Stimulated activated CD4-positive, alpha-beta T cell treated with anti-CD3 and anti-CD28 coated beads, Interleukin-4, amount 100 ng/mL, for 24 hours (primary cell): ENCODE measurements at places on chromosomes 4 and X.

DNA sequence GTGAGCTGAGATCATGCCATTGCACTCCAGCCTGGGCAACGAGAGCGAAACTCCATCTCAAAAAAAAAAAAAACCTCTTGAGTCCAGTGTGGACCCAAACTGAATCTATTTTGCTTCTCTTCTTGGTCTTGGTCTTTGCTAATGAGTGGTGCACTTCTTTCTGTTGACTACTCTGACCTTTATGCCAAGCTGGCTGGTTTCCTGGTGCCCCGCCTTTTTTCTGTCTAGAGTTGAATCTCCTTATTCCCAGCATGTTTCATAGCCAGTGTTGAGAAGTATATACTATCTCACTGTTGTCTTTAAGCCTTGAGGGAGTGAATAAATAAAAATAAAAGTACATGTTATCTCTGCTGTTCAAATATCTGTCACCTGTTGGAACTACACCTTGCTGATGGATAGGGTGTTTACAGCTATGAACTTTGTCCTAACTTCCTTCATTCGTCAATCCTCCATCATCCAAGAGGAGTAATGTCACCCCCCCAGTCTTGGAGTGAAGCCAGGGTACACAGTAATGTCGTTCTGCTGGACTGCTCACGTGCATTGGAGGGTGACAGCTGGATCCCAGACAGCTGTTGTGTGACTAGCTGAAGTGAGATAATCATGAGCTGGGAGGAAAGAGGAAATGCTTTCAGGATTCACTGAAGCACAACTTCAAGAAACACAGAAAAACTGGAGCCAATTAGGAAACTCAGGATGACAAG lies 99.3 kb upstream of the PRKG2 start:
- no peak for DNase-seq

GRCh38 chr4:39235021-39235420 lies 52.7 kb downstream of the WDR19 start:
- DNase-seq, result no peak

DNA sequence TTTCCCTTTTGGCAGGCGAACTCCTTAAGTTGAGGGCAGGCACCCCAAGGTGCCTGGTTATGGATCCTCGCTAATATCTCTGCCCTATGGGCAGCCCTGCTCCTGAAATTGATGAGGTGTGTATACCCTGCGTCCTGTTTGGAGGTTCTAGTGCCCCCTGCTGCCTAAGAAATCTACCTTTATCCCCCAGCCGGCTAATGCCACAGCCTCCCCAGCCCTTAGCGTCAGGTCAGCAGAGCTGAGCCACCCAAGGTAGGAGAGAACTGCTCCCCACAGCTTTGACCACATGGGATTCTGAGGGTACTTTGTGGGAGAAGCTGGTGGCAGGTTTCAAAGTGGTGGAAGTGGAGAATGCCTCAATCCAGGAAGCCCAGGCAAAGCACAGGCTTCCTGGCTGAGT lies 50.8 kb downstream of the ANAPC4 start:
- DNase-seq, result no peak

DNA sequence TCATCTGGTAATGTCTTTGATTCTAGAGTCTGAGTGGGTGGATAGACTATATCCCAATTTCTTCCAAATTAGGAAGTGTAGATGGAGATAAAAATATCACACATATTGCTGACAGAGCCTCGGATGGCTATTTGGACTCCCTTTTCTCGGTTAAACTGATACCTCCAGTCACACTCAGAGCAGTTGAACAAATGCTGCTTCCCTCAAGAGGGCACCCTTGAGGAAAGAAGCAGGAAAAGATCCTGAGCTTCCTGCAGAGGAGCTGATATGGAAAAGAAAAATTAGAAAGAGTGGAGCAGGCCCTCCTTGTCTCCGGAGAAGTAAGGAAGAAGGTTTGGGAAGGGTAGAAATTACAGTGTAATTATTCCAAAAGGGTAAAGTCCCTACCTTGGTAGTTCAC lies 96.2 kb upstream of the CCSER1 start:
- no peak for DNase-seq

GRCh38 chr4:144176476-144176875 lies 36.0 kb upstream of the GYPA start:
- DNase-seq, result no peak

- no peak for DNase-seq
These were observed 92.2 kb downstream of the DCHS2 start for GRCh38 chr4:154399259-154399974.

- DNase-seq, result no peak
These were observed 456.8 kb downstream of the TRIML1 start for GRCh38 chr4:188596021-188596420.

GRCh38 chr4:6332042-6332668 lies 62.5 kb downstream of the WFS1 start:
- peak; percentile 28 for DNase-seq

- DNase-seq, result no peak
These were observed 41.4 kb upstream of the MAGEA4 start for GRCh38 chrX:151871244-151871643.

GRCh38 chrX:15430584-15430983 lies 46.4 kb upstream of the VEGFD start:
- DNase-seq, result no peak

DNA sequence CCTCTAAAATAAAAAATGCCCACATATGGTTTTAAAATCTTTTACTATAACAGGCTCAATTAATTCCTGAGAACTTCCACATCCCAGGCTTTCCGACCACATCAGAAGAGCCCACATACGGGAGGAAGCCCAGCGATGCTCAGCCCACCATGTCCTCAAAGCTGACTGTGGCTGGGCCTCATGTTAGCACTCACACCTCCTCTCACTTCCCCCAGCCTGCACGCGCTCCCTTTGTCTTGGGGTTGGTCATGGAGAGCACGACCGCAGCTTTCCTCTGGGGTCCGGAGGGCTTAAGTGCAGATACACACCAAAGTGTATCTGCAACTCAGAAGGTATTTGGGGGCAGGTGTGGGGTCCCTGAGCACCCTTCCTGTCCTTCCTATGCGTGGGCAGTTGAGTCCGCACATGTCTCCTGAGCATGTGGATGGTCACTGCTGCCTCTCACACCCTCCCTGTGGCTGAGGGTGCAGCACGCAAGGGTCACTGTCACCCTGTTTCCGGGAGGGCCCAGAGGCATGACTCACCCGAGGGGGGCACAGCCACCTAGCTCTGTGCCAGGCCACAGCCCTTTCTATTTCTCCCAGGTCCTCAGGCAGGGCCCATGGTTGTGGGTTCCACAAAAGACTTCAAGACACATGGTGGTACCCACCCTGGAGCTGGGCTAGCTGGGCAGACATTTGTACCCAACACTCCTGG lies 21.2 kb downstream of the WDR1 start:
- no peak for DNase-seq

- no peak for DNase-seq
These were observed 111.3 kb downstream of the PHKA2 start for GRCh38 chrX:18872621-18873020.

DNA sequence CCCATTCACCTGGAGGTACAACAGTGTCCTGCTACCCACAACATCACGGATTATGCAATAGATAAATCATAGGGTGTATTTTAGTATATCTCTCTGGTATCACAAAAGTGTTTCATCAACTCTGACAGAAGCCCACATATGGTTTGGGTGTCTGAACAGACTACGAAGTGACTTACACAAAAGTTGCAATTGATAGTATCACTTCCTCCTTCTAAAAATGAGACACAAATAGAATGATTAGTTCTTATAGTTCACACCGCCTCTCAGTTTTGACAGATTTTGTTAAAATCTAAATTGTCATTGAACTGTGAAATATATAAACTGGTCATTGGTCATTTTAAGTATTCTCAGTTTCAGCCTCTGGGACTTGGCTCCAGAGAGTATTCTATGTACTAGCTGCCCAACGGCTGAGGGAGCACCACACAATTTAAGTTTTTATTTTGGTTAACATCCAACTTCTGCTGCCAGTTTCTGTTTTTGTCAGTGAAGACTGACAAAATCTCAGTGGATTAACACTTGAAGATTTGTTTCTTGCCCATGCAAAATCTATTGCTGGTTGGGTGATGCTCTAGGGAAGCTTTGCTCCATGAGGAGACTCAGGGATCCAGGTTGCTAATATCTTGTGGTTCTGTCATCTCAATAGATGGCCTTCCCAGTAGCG lies 113.8 kb upstream of the PUDP start:
- no peak for DNase-seq

- no peak for DNase-seq
These were observed 49.6 kb upstream of the ATXN3L start for GRCh38 chrX:13369256-13370030.

DNA sequence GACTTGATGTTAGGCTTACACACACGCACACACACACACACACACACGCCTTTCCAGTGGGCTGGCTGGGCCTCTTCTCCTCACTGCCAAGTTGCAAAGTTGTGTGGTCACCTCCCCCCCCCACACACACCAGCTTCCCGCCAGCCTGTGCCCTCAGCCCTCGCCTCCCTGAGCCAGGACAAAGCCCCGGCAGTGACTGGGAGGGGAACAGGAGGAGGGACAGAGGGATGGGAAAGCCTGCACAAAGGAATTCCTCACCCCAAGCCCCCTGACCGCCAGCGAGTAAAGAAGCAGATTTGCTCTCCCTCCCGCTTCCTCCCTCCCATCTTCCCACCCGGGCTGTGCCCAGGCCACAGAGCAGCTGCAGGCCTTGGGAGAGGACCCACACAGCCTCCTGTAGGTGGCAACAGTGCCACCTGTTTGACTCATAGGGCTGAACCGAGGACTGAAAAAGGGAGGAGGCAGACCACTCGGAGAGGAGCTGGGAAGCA lies at the start of gene GDPD2:
Gene GDPD2 (plus strand): TSS at position 464 of the 491 bp plus-strand sequence. CDS start 1,671 bp downstream, outside the sequence.
- DNase-seq, result no peak

DNA sequence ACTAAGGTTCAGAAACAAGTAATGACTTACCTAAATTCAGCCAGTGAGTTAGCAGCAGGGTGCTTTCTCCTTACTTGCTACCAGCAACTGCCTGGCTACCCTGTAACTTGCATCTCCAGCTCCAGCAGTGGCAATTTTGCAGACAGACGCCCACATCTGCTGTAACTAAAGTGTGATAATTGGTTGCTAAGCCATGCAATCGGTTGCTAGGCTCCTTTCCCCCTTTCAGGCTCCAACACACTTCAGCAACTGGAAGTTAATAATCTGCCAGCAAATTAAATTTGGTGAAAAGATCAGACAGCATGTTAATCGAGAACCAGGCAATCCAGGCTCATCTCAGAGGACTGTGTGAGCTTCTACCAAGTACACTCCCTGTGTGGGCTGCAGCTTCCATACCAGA lies 24.2 kb upstream of the ARHGEF9 start:
- DNase-seq, result no peak

DNA sequence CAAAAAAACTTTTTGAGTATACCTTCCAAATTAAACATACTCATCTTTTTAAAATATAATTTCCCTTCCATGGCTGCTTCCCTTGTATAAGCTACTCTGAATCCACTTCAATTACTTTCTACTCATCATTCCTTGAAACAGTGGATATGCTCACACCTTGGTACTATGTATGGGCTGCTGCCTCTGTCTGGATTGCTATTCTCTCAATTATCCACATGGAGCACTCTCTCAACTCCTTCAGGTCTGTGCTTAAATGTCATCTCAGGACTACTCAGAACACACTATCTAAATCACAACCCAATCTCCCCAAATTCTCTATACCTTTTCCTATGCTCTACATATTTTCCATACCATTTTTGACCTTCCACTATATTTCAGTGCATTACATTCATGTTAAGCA lies 898.9 kb upstream of the EPHA5 start:
- no peak for DNase-seq

- no peak for DNase-seq
These were observed 59.0 kb downstream of the REELD1 start for GRCh38 chr4:146273204-146273901.

DNA sequence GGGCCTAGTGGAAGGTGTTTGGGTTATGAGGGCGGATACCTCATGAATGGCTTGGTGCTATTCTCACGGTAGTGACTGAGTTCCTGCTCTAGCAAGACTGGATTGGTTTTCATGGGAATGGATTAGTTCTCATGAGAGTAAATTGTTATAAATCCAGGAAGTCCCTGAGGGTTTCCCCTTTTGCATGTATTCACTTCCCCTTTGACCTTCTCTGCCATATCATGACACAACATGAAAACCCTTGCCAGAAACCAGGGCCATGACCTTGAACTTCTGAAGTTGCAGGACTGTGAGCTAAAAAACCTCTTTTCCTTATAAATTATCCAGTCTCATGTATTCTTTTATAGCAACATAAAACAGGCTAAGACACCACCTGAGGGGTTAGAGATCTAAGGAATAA lies 529.7 kb upstream of the RPS6KA3 start:
- no peak for DNase-seq

DNA sequence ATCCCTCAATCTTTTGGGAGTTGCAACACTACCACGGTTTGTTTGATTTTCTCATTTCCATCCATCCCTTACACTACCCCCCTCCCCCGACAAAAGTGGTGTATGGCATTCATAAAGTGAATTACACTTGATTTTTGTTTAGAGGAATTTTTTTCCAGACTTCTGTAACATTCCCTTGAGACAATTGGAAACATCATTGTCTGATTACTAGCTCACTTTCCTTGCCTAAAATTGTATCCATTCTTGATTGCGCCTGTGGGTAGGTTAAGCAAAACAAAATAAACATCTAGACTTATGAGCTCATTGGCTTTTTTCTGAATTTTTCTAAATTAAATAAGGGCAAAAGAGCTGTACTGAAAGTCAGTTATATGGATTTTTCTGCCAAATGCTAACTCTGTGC lies 3.5 kb downstream of the GPC3 start:
- DNase-seq, result no peak

- no peak for DNase-seq
These were observed 45.0 kb upstream of the ITM2A start for GRCh38 chrX:79412166-79412565.

GRCh38 chrX:133497356-133497755 lies 82.1 kb upstream of the GPC4 start:
- no peak for DNase-seq

- DNase-seq, result no peak
These were observed 260.6 kb downstream of the NKX6-1 start for GRCh38 chr4:84238247-84239090.

GRCh38 chr4:45438047-45438446 lies 685.8 kb downstream of the GABRG1 start:
- no peak for DNase-seq

DNA sequence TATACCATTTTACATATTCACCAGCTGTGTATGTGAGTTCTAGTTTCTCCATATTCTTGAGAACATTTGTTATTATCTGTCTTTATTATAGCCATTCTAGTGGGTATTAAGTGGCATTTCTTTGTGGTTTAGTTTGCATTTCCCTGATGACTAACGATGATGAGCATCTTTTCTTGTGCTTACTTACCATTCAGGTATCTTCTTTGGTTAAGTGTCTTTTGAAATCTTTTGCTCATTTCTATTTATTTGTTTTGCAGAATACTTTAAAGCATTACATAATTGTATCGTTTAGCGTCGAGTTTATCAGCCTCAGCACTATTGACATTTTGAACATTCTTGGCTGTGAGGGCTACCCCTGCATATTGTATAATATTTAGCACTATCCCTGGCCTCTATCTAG lies 85.4 kb downstream of the FRMPD4 start:
- DNase-seq, result no peak

- DNase-seq, result no peak
These were observed 82.4 kb downstream of the DLG3 start for GRCh38 chrX:70527053-70527452.

GRCh38 chr4:113821856-113822255 lies 60.3 kb upstream of the CAMK2D start:
- DNase-seq, result no peak
